ENCODE measurements at places on chromosomes 5 and 9. TPM values are rescaled to one million over a fixed set of nuclear protein-coding genes. Genes with fewer than 3 reads are reported as not detected.

The CDH18 gene
- 8.1 TPM for total RNA-seq

The PARP8 gene
- 16.3 TPM for total RNA-seq

The PCDHGA10 gene
- total RNA-seq = 14.7 TPM

The PCDHB2 gene
- total RNA-seq = 0.58 TPM

The ADAMTS16 gene
- 0.17 TPM for total RNA-seq

The PIP5K1B gene
- not detected for total RNA-seq

The SCGB3A2 gene
- not detected for total RNA-seq

The ARHGEF39 gene
- total RNA-seq = 2.9 TPM

The BARHL1 gene
- total RNA-seq = not detected

The FABP6 gene
- not detected for total RNA-seq

The SLC25A25 gene
- 25.5 TPM for total RNA-seq

The PCSK1 gene
- 0.15 TPM for total RNA-seq

The PKD2L2 gene
- total RNA-seq = not detected
